ENCODE measurements at places on chromosomes 12 and 14.

- DNase-seq = no peak
Measured at GRCh38 chr14:92549859-92550230, 36.3 kb downstream of the RIN3 start.

GRCh38 chr12:14256555-14257169 is 108.8 kb upstream of the ATF7IP start:
- peak; percentile 83 for DNase-seq

DNA sequence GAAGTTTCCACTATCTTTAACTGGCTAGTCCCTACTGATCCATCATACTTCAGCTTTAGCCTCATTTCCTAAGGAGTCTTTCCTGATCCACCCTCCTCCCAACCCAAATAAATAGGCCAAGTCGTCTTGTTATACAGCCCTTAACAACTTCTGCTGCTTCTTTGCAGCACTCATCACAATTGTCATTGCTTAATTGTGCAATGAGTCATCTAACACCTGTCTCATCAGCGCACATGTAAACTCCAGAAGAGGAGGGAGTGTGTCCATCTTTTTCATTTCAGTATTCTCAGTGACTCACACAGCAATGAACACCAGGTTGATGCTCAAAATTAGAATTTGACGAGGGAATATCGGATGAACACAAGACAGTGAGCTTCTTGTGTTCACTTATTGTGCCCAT is 87.3 kb downstream of the SUDS3 start:
- DNase-seq = no peak

GRCh38 chr14:49972823-49973222 is 79.9 kb downstream of the ARF6 start:
- peak; percentile 75 for DNase-seq

DNA sequence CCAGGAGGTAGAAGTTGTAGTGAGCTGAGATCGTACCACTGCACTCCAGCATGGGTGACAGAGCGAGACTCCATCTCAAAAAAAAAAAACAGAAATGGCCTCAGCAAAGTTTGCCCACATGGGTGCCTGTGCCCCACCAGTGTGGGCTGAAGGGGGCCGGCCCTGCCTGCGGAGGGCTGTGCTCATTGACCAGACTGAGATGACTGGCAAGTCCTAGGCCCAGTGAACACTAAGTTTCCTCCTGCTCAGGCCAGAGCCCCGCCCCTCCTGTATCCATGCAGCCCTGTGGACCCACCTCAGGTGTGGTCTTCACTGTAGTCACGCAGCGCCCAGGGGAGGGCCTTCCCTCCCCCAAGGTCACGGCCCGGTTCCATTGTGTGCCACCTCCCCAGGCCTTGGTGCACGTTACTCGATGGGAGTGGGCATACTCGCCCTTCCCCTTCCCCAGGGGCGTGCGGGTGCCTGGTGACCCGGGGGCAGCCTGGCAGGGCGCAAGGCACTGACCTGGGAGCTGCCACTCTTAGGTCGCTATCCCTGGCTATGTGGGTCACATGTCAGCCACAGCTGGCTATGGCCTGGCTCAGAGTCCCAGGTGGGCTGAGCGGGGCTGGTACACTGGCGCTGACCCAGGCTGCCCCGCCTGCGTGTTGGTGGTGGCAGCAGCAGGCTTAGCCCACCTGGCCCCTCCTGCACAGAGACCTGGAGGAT is 16.1 kb downstream of the INF2 start:
- no peak for DNase-seq

- no peak for DNase-seq
Measured at GRCh38 chr14:75231320-75231719, 47.3 kb upstream of the FOS start.

GRCh38 chr14:73740618-73741326 is 26.6 kb upstream of the PNMA1 start:
- no peak for DNase-seq

DNA sequence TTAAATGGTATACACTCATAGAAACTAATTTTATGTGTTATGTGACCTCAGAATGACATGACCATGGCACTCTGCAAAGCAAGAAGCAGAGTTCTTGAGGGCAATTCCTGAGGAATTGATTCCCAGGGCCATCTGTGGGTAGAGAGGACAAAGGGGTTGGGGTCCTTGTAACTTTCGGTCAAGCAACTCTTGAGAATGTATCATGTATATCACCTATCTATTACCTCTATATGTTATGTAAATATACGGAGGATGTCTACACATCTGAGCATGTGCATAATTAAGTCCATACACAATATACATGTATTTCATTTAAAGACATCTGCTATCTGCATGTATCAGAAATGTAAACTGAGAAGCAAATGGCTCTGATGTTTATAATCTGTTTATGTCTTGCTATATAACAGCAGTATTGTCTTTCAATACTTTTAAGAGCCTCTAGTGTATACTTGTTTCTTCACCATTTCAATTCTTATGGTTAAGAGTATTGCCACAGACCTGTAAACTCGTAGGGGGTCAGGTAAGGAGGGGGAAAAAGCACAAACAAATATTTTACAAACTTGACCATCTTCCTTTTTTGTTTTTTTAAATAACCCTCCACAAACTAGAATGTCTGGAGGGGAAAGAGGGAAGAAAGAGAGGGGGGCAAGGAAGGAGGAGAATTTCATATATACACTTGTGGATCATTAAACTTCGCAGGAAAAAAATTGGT is 4.5 kb downstream of the FOXA1 start:
- no peak for DNase-seq

DNA sequence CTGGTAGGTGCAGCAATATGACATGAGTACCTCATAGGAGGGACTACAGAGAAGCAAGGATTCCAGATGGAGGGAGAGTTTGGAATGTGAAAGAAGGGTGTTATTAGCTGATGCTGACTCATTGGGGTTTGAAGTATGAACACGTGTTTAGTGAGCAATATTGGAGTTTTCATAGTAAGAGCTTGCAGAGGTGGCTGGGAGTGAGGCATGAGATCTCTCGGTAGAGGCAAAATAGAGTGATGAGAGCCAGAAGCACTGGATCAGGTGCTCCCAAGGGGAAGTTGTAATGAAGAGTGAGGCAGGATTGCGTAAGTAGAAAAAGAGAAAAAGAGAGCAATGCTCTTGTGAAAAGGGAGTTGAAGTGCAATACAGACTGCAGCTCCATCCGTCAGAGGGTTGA is 42.1 kb downstream of the MGST1 start:
- no peak for DNase-seq

DNA sequence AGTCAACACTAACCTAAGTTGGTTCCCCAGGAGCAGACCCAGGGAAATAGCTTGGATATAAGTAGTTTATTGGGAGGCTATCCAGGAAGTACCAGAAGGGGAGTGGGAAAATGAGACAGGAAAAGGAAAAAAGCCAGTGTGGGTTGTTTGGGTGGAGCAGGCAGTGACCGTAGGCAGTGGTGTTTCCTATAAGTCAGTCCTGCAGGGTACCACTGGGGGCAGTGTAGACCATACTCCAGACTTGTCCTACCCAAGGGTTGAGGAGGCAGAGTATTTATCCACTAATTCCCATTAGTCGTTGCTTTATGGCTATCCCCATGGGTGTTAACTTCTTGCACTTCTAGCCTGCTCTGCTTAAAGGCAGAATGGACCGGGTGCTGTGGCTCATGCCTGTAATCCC is 6.4 kb upstream of the CCDC60 start:
- no peak for DNase-seq

DNA sequence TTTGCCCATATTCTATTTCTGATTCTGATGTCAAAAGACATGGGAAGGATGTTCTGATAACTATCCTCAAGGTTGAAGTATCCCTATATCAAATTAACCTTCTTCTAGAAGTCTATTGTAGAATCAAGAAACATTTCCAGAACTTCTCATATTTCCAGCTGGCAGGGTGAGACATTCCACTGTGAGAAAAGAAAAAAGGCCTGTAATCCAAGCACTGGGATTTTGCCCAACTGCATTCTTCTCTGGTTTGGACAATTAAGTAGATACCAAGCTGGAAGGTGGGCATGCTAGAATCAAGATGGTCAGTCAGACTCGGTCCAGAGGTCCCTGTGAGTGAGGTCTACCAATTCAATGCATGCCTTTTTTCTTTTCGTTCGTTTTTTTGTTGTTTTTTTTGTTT is 60.9 kb downstream of the MAP3K9 start:
- DNase-seq = no peak

DNA sequence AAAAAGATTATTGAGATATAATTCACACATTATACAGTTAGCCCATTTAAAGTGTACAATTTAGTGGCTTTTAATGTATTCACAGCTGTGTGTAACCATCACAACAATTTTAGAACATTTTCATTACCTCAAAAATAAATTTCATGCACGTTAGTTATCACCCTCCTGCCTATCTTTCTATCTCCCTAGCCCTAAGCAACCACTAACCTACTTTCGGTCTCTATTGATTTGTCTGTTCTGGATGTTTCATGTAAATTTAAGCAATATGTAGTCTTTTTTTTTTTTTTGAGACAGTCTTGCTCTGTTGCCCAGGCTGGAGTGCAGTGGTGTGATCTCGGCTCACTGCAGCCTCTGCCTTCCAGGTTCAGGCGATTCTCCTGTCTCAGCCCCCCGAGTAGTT is 439.4 kb downstream of the PCNX1 start:
- DNase-seq = no peak

DNA sequence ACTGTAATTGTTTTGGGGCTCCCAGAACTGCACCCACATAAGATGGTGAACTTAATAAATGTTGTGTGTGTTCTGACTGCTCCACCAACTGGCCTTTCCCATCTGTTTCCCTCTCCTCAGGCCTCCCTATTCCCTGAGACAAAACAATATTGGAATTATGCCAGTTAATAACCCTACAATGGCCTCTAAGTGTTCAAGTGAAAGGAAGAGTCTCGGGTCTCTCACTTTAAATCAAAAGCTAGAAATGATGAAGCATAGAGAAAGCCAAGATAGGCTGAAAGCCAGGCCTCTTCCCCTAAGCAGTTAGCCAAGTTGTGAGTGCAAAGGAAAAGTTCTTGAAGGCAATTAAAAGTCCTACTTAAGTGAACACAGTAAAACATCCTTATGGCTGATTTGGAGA is 13.4 kb downstream of the ACOT6 start:
- no peak for DNase-seq

DNA sequence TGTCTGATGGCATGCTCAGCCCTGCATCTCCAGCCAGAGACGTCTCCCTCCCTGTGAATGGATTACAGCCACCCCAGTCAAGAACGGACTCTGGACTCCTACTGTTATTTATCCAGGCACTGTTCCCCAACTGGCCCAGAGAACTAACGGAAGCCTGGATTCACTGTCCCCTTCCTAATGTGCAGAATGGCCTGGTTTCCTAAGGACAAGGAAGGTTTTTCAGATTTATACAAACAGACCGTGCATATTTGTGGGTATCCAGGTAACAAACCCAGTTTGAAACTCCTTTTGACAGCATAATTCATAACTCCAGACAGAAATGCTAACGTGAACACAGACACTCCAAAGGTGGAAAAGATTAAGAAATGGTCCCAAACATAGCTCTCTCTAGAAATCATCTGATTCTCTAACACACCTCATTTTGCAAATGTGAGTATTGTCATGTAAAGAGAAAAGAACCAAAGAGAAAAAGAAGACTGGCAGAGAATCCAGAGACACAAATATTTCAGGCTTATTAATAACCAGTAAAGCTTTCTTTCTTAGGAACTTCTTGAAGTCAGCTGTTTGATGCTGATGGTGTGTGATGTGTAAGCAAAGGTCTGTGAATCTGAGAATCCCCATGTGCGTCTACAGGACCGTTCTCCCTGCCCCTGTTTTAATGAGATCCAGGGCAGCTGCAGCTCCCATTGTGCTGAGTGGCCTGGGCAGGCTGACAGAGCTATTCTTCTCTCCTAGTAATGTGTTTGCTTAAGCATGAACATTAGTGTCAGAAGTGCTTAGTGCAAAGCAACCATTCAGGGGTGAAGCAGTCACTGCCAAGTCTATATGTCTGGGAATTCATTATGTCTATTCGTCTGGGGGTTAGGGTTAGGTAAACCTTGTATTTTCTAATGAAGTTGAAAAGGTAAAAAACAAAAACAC is 86.8 kb upstream of the HIF1A start:
- DNase-seq = no peak

DNA sequence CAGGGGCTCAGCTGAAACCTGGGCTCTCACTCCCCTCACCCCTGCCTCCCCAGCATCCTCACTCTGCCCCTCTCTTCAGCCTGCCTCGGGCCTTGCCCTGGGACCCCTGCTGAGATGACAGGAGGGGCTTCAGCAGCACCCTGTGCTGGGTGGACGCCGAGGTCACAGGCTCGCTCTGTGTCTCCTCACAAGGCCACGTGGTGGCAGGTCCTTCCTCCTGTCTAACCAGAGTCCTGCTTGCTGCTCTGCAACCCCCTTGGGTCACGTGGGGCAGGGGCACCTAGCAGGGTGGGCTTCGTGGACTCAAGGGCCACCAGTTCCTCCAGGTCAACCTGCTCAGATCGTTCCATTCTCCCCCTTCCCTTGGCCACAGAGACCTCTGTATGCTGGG is 90.4 kb downstream of the TMEM121 start:
- DNase-seq = no peak

DNA sequence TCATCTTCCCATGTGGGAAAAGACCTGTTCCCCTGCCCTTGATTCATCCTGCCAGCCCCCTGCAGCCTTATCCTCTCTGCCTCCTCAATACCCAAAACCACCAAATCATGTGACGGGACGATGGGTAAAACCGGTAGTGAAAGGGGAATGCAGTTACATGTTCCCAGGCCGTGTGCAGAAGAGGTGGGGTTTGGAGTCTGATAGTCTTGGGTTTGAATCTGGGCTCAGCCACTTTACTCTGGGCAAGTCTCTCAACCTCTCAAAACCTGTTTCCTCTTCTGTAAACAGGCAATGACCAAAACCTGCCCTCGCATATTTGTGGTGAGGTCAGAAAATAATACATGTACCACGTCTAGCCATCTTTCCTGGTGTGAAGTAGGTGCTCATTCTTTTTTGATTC is 123.0 kb downstream of the PLXNC1 start:
- peak; percentile 45 for DNase-seq

GRCh38 chr14:91380610-91381371 is 36.8 kb downstream of the CCDC88C start:
- no peak for DNase-seq

GRCh38 chr12:100967189-100967588 is 172.6 kb downstream of the ANO4 start:
- DNase-seq = no peak

DNA sequence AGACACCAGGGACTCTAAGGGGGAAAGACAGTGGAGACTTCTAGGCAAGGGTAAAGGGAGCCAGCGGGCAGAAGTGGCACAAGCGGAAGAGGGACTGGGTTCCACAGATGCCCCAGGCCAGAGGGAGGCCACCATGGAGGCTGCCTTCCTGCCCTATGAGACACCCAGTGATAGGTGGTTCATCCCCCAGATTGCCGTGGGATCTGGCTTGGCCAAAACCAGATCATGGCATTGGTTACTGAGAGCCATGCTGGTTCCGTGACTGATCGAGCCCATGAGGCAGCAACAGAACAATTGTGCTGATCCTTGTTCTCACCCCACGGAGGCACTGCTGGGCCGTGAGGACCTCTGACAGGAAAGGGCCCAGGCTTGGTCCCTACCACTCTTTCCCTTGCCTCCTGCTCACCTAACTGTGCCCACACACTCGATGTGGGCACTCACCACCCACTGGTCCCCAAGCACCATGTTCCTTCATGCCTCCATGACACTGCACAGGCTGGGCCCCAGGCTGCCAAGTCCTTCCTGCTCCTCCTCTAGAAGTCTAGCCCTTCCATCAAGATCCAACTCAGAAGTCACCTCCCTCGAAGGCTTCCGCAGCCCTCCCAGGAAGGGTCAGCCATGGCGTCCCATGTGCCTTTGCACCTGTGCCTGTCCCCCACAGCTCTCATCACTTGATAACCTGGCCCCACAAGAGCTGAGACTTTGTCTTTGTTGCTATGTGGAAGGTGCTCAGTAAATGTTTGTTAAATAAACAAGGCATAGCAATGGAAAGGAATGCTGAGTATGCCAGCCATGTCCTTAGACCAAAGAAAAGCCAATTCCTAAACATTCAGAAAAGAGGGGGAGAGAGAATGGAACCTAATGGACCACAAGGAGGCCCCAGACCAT is 7.3 kb downstream of the KRT79 start:
- no peak for DNase-seq
